ENCODE measurements at places on chromosomes 7 and 10.
A peak's percentile ranks its signal among the peaks of the same experiment; 100 is the strongest.

GRCh38 chr10:46028584-46029460, 1.6 kb downstream of the NCOA4 start:
- peak; percentile 84 for DNase-seq

GRCh38 chr10:47246406-47247147, 53.4 kb upstream of the GDF10 start:
- no peak for DNase-seq

DNA sequence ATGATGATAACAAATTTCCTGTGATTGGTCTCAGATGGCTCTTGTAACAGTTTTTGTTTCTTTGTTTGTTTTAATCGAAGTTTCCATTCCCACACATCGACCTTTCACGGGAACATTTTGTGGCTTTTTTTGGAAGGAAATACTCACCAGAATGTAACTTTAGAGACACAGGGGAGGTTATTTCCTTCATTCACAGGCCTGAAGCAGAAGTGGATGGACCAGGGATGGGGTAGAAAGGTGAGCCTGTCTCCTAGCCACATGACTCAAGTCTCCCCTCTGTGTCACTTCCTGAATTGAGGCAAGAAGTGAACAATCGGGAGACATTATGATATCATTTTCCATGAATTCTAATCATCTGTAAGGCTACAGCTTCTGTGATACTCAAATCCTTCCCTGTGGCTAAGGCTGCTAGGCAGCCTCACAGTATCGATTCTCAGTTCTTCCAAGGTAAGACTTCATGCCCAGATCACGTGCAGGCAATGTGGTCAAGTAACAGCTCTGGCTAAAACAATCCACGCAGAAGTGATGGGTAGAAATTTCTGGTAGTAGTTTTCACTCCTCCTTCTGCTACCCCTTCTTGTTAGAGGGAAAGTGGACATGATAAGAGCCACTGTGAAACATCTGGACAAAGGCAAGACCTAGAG, 203.9 kb upstream of the NEBL start:
- peak; percentile 49 for DNase-seq

DNA sequence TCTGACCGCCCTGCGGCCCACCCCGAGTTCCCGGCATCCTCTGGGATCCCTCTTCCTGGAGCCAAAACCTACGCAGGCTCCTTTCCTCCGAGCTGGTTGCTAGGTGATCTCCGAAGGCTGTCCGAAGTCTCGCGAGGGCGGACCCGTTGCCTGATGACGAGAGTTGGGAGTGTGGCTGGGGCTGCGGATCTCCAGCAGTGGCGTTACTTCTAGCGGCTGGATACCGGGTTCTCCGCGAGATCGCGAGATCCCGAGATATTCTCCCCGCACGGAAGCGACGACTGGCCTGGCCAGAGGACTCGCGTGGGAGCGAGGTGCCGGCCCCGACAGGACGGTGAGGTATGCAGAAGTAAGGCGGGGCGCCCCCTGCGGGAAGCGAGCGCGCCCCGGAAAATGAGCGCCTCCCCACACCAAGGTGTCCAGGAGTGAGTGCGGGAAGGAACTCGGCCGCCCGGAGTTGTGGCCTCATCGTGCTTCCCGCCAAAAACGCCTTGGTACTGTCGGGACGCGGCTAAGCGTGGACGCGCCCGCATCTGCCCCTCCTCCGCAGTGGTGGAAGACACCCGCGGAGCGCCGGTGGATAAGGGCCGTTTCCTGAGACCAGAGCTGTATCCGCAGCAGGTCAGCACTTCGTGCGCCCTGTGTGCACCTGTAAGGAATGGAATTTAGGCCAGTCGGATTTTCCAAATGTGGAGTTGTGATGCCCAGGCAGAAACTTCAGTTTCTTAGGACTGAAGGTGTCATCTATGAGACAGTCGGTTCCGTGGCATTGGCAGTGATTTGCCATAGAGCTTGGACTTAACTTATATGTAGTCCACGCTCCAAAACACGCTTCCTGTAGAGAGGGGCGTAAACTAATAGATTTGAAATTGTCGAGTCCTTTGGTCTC, at the start of gene AGBL3:
AGBL3 (plus strand) TSS at position 146 of the 889 bp plus-strand sequence. CDS start 1,426 bp downstream, outside the sequence.
- DNase-seq, result peak; percentile 91

DNA sequence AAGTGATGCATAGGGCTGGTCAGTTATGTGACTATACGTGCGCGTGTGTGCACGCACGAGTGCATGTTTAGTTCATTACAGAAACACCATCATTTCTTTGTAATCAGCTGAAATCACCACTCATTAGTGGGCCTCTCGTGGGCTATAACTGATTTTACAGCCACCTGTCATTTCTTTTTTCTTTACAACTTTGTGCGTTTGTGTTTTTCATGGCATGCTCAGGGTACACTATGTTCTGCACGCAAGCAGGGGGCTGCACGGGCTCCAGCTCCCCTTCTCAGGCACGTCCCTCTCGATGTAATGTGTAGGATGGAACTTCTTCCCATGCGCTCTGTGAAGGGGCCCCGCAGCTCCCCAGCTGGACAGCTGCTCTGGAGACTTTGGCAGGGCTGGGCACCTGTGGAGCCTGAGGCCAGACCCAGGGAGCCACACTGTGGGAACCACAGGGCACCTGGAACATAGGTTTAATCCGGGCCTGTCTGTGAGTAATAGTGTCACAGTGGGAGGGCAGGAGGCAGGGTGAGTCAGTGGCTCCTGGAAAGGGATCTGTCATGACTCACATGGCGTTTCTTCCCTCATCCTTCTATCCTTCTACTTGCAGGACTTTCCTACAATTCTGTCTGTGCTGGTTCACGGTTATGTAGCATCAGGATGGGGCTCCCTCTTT, 4.9 kb downstream of the GCK start:
- DNase-seq, result no peak

- DNase-seq, result no peak
Measured at GRCh38 chr7:107538001-107538400, 25.7 kb downstream of the COG5 start.

GRCh38 chr7:66356277-66356721, 151.2 kb downstream of the TPST1 start:
- no peak for DNase-seq

DNA sequence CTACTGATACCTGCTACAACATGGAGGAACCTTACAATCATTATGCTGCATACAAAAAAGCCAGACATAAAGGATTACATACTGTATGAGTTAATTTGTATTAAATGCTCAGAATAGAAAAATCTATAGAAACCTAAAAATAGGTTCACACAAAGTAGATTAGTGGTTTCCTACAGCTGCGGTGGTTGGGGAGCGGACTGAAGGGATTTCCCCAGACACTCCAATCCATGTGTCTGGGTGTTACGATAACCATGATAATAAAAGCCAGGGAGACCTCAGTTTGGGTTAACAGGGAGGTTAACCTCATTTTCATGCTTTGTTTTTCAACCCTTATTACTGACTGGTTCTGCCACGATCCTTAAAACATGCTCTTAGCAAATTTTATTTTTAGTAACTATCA, 355.9 kb downstream of the KCNMA1 start:
- DNase-seq, result no peak

GRCh38 chr7:51234139-51234538, 82.5 kb downstream of the COBL start:
- no peak for DNase-seq

- DNase-seq, result no peak
Measured at GRCh38 chr10:8306685-8307364, 252.3 kb downstream of the GATA3 start.

DNA sequence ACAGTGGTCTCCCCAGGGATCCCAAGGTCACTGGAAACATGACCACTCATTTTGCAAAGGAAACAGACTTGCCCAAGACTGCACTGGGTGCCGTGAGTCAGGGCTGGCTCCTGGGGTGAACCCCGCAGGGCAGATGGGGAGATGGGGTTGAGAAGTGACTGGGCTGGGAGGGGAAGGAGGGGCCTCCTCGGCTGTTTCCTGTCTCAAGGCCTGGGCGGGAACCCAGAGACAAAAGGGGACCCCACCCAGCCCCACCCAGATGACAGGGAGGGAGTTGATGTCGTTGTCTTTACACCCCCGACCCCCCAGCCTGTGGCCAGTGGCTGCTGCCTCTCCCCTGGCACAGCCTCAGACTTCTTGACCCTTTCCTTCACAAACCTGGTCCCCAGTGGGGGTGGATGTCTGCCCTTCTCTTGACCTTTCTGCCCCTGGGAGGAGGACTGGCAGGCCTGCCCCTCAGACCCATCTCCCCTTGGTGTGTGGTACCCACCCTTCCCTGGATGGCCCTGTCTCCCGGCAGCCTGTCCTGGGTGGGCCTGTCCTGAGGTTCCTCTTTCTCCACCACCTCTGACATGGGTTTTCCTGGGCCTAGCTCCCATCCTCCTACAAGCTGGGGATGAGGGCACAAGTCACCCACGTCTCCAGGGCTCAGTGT, 1.4 kb downstream of the MYO1G start:
- no peak for DNase-seq

DNA sequence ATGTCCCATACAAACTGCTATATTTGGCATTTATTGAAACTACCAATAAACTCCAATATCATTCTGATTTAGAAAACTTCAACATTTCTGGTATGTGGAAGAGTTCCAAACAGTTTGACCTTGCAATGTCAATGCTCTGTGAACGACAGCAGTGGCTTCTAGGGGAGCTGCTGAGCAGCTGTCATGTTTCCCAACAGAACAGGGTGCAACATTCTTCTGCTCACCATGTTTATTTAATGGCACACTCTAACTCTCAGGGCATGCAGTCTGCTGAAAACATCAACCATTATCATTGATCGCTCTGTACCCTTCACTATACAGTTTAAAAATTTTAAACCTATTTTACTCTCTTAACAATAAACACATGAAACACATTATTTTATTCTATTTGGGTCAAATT, 25.9 kb downstream of the LMOD2 start:
- DNase-seq, result no peak

DNA sequence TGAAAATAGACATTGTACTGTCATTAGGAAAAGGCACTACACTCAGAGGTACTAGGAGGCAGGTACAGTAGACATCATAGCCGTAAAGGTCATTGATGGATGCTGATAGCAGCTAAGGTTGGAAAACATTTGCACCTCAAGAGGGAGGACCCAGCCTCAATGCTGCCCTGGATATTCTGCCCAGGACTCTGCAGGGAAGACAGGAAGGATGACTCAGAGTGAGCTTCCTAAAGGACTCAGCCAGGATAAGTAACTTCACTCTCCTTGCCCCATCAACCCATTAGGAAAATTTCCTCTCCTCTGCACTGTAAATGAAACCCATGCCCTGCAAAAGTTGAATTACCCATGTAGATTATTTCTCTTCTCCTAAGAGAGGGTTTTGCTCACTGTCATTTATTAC, 617.9 kb upstream of the MKI67 start:
- DNase-seq, result no peak

DNA sequence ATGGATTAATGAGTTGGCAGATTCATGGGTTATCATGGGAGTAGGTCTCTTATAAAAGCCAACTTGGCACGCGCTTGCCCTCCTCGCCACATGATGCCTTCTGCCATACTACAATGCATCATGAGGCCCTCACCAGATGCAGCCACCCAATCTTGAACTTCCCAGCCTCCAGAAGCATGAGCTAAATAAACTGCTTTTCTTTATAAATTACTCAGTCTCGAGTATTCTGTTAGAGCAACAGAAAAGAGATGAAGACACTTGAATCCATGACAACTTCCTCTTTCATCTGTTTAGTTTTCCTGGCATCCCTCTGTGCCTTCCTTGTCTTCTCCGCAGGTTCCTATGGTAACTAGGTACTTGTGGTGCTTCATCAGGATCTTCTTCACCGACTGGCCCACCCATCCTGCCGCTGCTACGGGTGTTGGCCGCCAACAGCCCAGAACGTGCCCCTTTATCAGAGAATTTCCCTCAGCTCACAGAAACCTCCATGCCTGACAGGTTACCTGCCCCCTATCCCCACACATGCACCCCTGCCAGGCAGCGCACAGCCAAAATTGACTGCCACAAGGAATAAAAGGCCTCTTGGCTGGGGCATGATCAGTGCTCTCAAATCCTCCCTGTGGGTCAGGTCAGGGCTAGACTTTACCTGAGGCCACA, 28.0 kb upstream of the PPIF start:
- peak; percentile 13 for DNase-seq

GRCh38 chr7:149881328-149882247, 7.8 kb downstream of the ATP6V0E2 start:
- DNase-seq, result no peak

GRCh38 chr10:128000471-128001362, 93.8 kb downstream of the PTPRE start:
- DNase-seq, result no peak

DNA sequence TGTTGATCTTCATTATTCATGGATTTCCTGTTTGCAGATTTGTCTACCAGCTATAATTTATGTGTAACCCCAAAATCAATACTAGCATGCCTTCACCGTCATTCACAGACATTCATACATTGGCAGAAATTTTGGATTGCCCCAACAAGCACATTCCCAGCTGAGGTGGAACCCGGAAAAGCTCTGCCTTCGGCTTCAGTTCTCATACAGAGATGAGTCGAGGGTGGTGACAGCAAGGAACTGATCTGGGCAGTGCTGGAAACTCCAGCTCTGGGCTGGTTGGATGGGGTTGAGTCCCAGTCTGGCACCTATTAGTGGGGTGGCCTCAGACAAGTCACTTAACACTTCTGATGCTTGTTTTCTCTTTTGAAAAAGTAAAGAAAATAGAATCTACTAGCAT, 267.5 kb downstream of the SNX13 start:
- no peak for DNase-seq

DNA sequence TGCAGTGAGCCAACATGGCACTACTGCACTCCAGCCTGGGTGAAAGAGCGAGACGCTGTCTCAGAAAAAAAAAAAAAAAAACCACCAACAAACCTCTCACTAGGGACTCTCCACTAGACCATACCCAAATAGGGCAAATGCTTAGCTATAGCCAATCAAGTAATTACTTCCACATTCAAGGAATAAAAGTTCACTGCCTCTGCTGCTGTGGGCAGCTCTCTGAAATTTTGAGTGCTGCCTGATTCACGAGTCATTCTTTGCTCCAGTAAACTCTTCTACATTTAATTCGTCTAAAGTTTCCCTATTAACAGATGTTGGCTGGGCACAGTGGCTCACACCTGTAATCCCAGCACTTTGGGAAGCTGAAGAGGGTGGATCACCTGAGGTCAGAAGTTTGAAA, 4.7 kb upstream of the NRBF2 start:
- no peak for DNase-seq

DNA sequence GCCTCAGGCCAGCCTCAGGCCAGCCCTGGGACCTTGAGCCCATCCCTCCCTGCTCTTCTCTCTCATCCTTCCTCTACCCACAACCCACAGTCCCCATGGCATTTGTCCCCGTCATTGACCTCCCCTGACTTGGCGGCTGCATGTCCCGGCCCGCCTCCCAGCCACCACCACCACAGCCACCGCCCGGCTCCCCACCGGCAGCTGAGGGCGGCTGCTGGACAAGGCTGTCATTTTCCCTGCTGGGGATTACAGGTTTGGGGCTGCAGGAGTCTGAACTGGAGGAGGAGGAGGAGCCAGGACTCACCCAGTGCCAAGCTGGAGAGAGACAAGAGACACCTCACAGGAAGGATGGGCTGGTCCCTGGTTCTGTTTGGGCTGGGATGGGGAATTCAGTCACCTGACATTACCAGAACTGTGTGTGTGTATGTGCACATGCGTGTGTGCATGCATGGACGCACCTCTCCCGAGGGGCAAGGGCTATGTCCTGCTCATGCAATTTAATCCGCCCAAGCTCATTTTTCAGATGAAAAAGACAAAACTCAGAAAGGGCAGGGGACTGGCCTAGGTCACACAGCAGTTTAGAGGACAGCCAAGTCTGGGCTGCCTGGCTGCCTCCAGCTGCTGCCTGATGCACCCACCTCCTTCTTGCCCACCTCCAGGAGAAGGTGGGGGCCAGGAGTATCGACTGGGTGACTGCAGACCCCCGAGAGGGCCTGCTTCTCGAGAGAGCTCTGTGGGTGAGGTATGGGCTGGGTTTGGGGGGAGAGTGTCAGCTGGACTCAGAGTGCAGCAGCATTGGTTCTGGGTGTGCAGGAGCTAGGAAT, 113.1 kb downstream of the ZMIZ1 start:
- no peak for DNase-seq
